ENCODE measurements at places on chromosomes 1 and 21.

DNA sequence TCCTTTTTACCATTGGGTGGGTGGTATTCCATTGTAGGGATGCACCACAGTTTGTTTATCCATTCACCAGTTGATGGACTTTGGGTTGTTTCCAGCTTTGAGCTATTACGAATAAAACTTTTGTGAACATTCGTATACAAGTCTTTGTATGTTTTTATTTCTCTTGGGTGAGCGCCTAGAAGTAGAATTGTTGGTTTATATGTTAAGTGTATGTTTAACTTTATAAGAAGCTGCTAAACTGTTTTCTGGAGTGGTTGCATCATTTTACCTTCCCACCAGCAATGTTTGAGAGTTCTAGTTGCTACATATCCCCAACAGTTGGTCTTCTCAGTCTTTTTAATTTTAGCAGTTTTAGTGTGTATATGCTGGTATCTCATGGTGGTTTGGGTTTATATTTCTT is 132.5 kb downstream of the PEX14 start:
- DNase-seq = no peak

GRCh38 chr1:9904596-9904995 is 5.5 kb downstream of the CTNNBIP1 start:
- DNase-seq = no peak

- no peak for DNase-seq
These were observed 51.1 kb upstream of the IGSF21 start for GRCh38 chr1:18056545-18056944.

- DNase-seq = no peak
These were observed 103.7 kb downstream of the PRDM16 start for GRCh38 chr1:3172431-3173380.

DNA sequence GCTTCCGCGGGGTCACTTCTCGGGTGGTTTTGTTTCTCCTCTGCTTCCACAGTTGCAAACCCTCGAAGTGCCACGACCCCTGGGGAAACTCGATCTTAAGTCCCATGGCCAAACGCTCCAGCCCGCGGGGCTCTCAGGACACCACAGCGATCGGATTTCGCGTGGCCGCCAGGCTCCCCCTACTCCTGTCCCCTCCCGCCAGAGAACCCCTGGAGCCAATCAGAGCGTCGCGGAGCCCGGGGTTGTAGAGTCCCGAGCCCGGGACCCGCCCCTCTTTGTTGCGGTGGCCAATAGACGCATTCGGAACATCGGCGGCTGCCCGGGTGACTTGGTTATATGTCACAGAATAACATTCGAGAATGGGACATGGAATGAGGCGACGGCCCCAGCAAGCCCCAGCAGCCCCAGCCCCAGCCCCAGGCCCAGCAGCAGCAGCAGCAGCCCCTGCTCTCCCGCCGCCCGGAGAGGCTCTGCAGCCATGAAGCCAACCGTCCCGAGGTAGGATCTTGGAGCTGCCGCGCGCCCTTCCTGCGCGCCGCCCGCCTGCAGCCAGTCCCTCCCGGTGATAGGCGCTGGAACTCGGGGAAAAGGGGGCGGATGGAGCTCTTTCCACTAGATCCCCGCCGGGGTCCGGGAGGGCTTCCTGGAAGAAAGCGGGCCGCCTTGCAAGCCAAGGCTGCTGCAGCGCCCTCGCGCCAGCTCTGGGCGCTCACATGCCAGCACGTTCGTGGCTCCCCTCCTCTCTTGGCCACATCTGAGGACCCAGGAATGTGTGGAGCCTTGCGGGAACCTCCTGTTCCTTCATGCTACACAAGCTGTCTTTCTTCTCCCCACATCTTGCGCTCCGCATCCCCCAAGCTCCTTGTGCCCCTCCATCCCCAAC is at the start of gene VASH2:
Gene VASH2, plus strand, starts transcription at position 299 of the 883 bp plus-strand sequence. CDS start 1,002 bp downstream, outside the sequence.
- DNase-seq = peak; percentile 67

DNA sequence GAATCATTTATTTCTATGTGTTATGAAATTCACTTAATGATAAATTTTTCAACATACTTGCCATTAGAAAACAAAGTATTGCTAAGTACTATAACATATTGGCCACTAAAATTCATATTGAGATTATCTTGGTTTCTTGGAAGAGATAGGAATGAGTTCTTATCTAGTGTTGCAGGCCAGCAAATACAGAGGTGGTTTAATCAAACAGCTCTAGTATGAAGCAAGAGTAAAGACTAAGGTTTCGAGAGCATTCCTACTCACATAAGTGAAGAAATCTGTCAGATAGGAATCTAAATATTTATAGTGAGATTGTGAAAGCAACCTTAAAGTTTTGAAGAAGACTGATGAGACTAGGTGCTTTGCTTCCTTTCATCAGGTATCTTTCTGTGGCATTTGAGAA is 37.9 kb upstream of the FOXE3 start:
- DNase-seq = no peak

DNA sequence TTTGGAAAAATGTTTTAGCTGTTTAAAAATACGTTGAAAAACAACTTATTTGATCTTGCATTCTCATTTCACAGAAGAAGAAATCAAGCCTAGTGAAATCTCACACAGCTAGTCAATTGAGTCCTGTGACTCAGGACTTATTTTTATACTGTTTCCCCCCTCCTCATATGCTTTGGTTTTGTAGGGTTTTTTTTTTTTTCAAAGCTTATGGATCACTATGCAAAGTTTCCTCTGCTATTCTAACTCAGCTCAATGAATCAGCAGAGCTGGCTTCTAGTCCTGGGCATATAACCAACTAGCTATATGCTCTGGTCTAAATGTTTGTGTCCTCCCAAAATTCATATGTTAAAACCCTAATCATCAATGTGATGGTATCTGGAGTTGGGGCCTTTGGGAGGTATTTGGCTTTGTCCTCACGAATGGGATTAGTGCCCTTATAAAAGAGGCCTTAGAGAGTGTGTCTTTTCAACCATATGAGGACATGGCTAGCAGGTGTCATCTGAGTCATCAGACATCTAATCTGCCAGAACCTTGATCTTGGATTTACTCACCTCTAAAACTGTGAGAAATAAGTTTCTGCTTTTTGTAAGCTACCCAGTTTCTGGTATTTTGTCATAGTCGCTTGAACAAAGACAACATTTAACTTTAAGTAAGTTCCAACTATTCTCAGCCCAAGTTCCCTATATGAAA is 317.2 kb upstream of the C1orf87 start:
- no peak for DNase-seq

DNA sequence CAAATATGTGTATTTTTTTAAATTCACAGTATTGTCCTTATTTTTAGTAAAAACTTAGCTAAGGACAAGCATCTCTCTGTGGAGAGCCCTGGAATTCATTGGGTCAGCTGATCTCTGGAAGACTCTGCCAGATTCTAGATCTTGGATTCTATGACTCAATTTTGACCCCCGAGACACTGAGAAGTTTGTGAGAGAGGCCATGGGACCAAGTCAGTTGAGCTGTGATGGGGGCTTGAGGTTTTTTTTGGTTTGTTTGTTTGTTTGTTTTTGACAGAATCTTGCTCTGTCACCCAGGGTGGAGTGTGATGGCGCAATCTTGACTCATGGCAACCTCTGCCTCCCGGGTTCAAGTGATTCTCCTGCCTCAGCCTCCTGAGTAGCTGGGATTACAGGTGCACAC is 13.5 kb downstream of the SHISA4 start:
- DNase-seq = no peak

GRCh38 chr1:192888574-192888973 is 79.7 kb downstream of the RGS2 start:
- DNase-seq = no peak

DNA sequence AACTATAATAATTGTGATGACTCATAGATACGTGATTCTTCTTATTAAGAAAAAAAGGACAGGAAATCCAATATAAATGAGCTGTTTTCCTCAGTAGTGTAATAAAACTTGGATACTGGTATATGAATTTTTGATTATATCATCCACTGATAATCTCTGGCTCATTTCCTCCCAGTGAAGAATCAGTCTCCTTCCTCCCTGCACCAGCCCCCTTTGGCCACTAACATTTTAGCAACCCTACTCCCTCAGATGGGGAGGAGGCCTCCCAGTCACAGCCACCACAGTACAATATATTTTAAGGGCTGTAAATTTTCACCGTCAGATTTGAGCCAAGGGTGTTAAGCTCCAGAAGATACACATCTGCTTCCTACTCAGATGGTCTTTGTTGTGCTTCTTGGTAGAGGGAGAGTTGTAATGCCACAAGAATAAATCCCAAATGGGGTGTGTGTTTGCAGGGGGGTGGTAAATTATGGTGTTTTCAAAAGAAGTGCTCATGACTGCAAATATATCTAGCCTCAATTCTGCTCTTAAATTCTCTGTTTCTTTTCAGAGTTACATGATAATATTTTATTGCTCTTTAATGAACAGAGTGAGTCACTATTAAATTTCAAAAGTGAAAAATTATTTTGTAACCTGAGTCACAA is 153.5 kb downstream of the HLX start:
- no peak for DNase-seq

DNA sequence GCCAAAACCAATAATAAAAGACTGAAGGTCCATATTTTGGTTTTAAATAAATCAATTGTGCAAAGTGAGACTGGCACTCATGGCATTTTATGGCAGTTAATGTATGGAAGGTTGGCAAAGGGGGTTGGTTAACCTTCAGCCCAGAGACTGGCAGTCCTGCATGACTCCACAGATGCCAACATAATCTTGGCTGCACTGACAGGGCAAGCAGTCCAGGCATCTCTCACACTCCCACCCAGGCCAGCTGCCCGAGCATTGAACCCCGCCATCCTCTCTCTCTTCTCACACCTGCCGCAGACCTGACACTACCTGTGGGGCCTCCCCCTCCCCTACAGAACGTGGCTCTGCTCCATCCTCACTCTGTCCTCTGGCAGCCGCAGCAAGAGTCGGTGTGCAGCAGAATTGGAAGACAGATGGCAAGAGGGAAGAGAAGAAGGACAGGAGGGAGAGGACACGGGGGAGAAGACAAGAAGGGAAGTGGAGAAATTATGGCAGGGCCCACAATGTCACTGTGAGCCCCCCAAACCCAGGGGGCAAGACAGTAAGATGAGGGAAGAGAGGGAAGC is 43.7 kb downstream of the ITPKB start:
- no peak for DNase-seq

- DNase-seq = no peak
These were observed 78.4 kb downstream of the KIF14 start for GRCh38 chr1:200542162-200542561.

DNA sequence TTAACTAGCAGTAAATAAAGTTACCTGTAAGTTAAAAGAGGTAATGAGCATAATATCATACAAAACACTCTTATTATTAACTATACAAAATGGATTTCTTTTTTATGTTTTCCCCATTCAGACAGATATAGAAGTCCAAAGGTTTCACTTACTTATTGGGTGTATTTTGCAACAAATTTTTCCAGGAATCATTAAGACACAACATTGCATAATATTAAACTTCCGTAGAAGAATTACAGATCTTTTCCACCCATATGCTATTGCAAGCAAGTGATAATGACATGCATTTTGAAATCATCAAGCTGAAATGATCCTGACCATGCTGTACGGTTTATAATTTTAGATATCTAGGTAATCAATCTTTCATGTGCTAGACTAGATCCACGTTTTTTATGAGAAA is 957.0 kb downstream of the NCAM2 start:
- DNase-seq = no peak

- DNase-seq = peak; percentile 28
These were observed at the start of gene ADAMTSL4 for GRCh38 chr1:150548632-150549495. Gene ADAMTSL4 (plus strand): TSS chr1:150549408. CDS start chr1:150552289, 2,881 bp downstream.

DNA sequence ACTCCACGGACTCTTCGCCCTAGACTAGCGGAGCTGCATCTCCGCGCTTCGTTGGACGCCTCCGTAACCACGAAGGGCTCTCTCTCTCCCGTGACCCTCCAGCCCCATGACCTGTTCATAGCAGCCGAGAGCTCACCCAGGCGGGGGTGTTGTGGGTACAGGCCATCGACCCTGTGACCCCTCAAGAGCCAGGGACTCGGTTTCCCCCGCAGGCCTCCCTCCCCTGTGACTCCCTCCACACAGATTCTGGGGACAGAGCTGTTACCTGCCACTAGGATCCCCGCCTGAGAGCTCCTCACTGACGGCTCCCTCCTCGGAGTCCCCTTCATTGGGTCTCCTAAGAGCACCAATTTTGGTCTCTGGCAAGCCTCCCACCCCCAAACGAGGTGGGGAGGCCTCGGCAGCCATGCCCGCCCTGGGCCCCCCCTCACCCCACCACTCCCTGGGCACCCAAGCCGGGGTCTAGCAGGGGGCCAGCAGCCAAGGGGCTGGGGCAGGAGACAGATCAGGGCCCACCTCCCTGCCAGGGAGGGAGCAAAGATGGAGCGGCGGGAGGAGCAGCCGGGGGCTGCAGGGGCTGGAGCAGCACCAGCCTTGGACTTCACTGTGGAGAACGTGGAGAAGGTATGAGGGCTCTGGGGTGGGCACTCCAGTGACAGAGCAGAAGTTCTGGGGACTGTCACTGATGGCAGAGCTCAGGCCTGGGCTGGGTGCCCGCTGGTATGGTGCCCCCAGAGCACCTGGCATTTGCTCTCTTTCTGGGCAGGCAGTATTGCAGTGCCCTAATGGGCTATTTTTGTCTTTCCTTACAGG is 517 bp downstream of the IPO13 start:
- DNase-seq = no peak

- DNase-seq = no peak
These were observed 46.1 kb downstream of the SGIP1 start for GRCh38 chr1:66580081-66580480.

- DNase-seq = peak; percentile 31
These were observed 11.4 kb downstream of the SDE2 start for GRCh38 chr1:225987491-225988316.

DNA sequence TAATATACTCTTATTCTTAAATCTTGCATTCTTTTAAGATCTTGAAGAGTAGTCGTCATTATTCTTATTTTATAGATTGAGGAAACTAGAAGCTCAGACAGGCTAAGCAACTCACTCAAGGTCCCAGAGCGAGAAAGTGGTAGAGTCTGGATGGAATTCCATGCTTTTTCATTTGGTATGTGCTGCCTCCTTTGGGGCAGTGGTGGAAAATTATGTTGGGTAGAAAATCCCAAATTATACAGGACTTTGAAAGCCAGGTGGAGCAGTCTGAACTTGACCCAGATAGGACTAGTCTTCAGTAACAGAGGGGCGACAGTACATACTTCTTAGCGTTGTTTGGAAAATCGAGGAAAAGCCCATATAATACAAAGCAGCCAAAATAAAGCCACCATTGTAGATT is 205.6 kb downstream of the ATG4C start:
- DNase-seq = no peak
